Astrocyte (in vitro differentiated cells and primary cell): ENCODE measurements at places on chromosomes 7 and 10. TPM values are rescaled to one million over a fixed set of nuclear protein-coding genes. Genes with fewer than 3 reads are reported as not detected.

Gene SYCE1
- 0.23 TPM in 1 of 2 replicates, not detected in the other for total RNA-seq

Gene PDGFA
- total RNA-seq = 47.1 and 52.9 TPM in 2 replicates

Gene AKR1C1
- 0.60 and 1.3 TPM in 2 replicates for total RNA-seq

Gene PLPP4
- total RNA-seq = 44.1 and 45.1 TPM in 2 replicates

Gene CPA4
- total RNA-seq = 98.6 and 111 TPM in 2 replicates

Gene TSPAN12
- 9.8 and 13.0 TPM in 2 replicates for total RNA-seq

Gene SPDYE8
- not detected in 2 replicates for total RNA-seq
